ENCODE measurements at places on chromosomes 1 and 21.

GRCh38 chr21:41055266-41055665 is 112.7 kb upstream of the BACE2 start:
- DNase-seq, result no peak

- no peak for DNase-seq
These were observed 264.7 kb downstream of the CTH start for GRCh38 chr1:70675737-70676156.

GRCh38 chr21:23496729-23497128 is 2110.6 kb downstream of the MRPL39 start:
- DNase-seq, result no peak

DNA sequence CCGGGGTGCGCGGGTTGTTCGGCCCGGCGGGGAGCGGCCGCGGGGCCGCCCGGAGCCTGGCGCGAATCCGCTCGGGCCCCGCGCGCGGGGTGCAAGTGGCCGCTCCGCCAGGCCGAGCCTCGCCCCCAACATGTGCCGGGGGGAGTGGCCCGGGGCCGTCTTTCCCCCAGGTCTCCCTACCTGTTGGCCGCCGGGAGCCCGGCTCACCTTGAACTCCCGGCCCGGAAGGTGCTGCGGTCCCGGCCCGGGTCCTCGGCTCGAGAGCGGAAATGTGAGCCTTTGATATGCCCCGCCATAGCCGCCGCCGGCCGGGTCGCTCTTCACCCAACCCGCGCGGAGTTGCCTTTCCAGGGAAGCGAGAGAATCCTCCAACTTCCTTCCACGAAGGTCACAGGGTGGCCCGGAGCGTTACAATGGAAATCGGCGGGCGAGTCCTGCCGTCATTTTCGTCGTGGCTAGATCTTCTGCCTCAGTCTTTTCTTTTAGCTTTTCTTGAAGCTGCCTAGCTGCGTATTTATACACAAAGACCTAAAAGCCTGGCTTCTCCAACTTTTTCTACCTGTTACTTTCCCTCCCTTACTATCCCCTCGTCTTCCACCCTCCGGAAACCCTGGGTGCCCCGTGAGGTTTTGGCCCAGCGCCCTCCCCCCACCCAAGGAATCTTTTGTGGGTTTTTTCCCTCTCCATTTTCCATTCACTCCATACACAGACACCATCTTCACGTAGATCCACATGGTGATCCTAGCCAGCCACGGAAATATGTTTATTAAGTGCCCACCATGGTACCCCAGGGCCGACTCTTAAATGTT is 867 bp downstream of the PTGFRN start:
- no peak for DNase-seq

- no peak for DNase-seq
These were observed 22.5 kb upstream of the SIKE1 start for GRCh38 chr1:114803001-114803400.

GRCh38 chr21:41759926-41760325 is 6.9 kb downstream of the RIPK4 start:
- no peak for DNase-seq

- no peak for DNase-seq
These were observed 44.2 kb downstream of the WDR64 start for GRCh38 chr1:241696172-241696814.

DNA sequence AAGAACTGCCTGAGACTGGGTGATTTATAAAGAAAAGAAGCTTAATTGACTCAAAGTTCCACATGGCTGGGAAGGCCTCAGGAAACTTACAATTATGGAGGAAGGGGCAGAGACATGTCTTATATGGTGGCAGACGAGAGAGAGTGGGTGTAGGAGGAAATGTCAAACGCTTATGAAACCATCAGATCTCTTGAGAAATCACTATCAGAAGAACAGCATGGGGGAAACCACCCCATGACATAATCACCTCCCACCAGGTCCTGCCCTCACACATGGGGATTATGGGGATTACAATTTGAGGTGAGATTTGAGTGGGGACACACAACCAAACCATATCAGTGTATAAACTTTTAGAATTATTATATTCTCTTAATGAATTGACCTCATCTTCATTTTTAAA is 335.9 kb upstream of the DPYD start:
- no peak for DNase-seq

- peak; percentile 36 for DNase-seq
These were observed 547.3 kb upstream of the PLXNA2 start for GRCh38 chr1:208791456-208791855.

GRCh38 chr1:64292399-64292798 is 89.0 kb downstream of the UBE2U start:
- DNase-seq, result no peak

DNA sequence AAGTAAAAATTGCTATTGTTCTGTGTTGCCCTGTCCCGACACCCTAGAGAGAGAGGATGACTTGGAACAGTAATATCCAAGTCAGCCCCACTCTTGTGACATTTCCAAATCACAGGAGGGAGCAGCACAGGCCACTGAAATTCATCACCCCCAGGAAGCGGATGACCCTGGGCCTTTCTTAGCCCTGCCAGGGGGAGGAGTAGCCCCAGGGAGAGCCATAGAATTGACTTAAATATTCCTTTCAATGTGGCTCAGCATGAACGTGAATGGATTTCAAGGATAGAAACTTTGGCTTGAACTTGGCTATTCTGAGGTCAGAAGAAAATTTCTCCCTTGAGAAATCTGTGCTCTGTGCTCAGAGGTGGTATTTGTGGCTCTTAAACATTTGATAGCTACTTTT is 80.6 kb downstream of the CENPF start:
- DNase-seq, result no peak

DNA sequence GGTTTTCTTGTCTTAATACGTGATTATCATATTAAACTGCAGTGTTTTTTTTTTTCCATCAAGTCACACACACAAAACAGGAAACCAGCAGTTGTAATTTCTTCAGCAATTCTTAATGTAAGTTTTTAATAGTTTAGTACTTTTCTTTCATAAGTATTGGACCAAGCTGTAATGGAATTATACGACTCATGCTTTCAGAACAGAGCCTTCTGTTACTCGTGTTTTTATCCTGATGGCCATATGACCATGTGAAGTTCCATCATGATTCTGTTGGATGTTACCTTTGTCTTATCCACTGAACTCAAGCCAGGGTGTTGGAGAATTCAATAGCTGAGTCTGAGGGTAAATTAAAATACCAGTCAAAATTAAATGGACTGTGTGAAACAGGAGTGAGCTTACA is 72.0 kb upstream of the S1PR1 start:
- DNase-seq, result no peak

DNA sequence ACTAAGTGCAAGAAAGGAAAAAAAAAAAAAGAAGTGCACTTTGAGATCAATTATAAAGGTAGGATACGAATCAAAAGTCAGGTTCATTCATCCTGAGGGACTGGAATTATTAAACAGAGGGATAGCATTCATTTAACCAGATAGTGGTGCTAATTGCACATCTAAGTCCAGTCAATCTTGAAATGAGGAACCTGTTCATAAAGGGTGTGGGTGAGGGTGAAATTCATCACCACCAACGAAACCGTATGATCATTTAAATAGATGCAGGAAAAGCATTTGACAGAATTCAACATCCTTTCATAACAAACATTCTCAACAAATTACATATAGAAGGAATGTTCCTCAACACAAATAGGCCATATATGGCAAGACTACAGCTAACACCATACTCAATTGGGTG is 5.6 kb downstream of the CTSS start:
- no peak for DNase-seq

GRCh38 chr1:169456029-169456428 is 28.8 kb upstream of the CCDC181 start:
- no peak for DNase-seq

GRCh38 chr1:116496380-116496779 is 74.4 kb downstream of the CD58 start:
- no peak for DNase-seq

DNA sequence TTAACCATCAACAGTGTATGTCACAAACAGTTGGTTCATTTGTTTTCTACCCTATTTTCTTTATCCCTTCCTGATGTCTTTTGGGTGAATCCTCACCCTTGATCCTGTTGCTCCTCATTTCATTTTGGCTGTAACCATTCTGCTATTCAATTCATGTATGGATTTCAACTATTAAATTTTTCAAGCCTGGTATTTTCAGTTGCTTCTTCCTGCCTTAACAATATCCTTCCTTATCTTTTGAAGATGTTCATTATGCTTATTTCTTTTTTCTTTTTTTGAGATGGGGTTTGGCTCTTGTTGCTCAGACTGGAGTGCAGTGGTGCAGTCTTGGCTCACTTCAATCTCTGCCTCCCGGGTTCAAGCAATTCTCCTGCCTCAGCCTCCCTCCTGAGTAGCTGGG is 2.8 kb upstream of the RNU5D-1 start:
- no peak for DNase-seq

DNA sequence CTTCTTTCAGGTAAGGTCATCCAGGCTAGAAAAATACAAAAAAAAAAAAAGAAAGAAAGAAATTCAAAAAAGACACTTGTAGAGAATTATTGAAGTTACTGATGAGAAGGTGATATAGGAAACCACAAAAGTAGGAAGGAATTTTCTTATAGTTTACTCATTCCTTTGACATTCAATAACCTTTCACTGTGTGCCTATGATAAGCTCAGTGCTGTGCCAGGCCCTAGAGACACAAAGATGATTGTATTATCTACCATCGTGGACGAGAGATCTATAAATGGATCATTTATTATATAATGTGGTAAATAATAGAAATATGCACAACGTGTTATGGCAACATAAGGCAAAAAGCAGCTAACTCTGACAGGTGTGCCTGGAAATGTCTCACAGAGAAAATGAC is 109.6 kb upstream of the NGF start:
- no peak for DNase-seq

DNA sequence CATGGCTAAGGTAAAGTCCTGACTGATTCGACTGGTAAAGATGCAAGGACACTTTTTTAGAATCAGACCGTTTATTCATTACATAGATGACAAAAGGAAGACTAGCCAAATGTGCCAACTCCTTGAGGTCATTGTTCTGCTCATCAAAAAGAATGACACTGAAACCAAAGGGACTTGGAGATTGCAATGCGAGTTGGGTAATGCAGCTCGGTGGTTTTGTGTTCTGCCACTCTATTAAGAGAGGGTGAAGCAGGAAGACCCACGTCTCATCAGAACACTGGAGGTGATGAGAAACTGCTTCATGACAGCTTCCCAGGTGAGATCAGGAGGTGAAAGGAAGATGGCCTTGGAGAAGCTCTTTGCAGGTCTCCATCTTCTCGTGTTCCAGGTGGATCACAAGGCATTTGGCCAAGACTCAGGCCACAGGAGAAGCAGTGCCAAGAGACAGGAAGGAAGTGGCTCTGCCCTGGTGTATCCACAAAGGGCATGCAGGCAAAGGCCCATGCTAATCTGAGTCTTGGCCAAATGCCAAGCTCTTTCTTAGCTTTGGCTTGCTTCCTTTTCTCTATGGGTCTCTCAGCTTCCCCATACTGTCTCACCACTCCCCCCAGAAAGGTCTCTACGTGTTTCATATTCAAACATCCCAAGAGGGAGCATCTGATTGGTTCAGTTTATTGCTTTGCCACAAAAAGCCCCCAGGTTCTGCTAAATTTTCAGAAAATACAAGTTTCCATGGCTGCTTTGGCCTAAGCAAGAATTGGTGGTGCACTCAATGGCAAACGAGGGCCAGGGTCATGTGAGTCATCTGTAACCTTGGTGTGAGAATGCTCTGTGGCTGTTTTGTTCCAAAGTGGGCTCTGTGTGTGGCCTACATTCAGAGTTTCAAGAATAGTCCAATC is 5.7 kb upstream of the CCT8 start:
- DNase-seq, result peak; percentile 14

DNA sequence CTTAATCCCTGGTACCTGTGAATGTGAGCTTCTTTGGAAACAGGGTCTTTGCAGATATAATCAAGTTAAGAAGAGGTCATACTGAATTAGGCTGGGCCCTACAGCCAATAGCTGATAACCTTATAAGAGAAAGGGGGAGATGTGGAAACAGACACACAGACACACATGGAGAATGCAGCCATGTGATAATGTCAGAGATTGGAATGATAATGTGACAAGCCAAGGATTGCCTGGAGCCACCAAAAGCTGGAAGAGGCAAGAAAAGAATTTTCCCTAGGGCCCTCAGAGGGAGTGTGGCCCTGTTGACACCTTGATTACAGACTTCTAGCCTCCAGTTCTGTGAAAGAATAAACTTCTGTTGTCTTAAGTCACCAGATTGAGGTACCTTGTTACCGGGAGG is 114.5 kb upstream of the SOD1 start:
- DNase-seq, result no peak

DNA sequence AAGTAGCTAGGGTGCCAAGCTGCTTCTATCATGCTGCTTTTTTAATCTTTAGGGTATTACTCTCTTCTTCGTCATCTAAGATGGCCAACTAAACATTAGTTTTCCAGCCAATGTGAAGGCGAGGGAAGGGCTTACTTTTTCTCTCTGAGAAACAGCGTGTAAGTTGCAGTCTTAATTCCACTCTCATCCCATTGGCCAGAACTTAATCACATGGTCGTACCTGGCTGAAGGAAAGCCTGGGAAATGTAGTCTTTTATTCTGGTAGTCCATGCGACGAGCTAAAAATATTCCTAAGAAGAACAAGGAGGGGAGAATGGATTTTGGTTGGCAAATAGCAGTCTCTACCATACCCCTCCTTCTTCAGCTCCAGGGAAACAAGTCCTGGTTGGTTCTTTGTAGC is 21.5 kb downstream of the DNAJC6 start:
- no peak for DNase-seq

DNA sequence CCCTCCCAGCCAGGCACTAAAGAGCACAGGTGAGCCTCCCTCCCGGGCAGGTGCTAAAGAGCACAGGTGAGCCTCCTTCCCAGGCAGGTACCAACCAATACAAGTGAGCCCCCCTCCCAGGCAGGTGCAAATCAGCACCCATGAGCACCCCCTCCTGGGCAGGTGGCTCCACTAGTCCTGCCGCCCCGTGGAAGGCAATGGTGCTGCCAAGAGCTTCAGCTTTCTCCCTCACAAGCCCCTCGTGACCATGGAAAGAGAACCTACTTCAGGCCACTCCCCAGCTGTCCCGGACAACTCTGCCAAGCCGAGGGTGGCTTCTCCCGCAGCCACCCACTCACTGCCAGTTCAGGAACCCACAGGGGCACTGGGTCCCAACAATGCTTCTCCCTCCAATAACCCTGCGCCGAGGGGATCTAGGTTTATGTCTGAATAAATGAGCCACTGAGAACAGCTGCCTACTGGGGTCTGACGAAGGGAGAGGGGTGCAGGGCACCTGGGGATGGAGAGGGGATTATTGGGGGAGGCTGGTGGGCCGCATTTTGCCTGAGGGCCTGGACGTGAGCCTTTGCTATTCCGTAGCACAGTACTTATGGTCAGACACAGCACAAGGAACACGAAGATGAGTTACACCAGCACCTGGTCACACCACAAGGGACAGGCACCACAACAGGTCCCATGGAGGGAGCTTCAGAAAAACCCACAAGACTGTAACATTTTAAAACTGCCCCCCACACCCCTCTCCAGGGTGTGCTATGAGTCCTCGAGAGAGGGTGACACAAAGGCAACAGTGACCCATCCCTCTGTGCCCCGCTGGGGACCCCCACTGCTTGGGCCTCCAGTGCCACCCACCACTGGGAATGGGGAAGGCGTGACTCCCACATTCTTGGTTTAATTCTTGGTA is 46.3 kb downstream of the PRDM15 start:
- DNase-seq, result no peak

GRCh38 chr1:63135801-63136200 is 186.6 kb upstream of the FOXD3 start:
- DNase-seq, result no peak

Measured in astrocyte (in vitro differentiated cells and primary cell).